ENCODE measurements at places on chromosomes 4 and X.

DNA sequence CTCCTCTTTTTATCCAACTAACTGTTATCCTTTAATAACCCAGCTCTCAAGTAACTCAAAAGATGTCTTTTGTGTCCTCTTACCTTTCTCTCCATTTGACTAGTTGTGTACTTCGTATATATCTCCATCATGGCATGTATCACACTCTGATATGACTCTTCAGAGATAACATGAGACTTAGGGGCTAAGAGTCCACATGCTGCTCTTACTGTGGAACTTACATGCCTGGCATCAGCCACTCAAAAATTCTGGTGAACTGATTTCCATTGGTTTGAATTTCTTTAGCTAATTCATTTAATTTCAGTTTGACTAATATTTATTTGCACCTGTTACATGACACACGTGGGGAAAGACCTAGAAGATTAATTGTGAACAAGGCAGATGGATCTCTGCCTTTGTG, 317.3 kb downstream of the HS3ST1 start:
- DNase-seq = no peak

DNA sequence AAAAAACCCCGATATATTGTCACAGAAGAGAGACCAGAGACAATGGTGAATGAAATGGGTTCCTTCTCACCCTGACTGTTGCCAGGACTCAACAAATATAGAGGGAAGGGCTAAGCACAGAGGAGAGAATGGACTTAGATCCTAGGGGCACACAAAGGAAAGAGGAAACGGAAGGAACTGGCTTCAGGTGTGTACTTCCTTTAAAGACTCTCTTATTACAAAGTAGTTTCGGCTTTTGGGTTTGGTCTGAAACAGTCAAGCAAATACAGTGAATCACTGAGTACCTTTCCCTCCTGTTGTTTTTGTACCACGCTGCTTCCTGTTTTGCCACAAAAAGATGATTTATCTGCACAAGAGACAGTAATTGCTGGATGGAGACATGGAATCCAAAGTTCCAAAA, 46.1 kb upstream of the S100G start:
- DNase-seq = no peak

GRCh38 chrX:100931218-100931924, 2.7 kb upstream of the XKRX start:
- no peak for DNase-seq

DNA sequence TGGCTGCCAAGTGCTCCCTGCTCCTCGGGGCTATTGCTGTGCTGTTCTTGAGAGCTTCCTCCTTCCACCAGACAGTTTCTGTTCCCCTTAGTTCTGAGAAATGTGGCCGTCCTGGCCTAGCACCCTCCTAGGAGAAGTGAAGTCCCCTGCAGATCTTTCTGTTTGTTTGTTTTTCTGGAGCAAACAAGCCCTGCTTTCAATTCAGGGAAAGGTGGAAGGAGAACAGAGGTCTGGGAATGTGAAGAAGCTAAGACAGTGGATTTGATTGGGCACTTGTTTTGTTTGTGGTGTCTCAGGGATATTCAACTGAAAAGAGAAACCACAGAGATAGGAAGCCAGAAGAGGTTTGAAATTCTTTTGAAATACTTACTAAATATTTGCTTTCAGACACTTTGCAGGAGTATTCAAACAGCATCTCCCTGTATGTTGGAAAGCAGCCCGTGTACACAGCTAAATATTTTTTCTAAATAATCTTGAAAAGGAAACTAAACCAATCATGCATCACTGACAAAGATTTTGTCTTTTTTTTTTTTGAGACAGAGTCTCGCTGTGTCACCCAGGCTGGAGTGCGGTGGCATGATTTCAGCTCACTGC, 36.5 kb upstream of the PPM1K start:
- DNase-seq = no peak

- no peak for DNase-seq
Observed at GRCh38 chrX:20463296-20464075, 196.8 kb upstream of the RPS6KA3 start.

DNA sequence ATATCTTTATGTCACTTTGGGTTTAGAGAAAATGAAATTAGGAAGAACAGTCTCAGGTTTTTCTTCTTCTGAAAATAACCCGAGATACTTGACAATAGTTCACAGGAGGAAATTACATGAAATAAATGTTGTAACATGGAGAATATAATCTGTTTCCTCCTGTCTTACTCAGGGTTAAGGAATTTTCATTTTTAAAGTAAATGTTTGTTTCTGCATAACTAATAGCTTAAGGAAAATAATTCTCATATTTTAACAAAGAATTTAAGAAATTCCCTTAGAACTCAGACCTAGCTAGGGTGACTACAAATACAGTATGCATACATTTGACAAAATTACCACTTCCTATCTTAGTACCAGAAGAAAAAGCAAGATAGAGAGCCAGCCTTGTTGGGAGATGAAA, 17.2 kb upstream of the SPRY1 start:
- no peak for DNase-seq

DNA sequence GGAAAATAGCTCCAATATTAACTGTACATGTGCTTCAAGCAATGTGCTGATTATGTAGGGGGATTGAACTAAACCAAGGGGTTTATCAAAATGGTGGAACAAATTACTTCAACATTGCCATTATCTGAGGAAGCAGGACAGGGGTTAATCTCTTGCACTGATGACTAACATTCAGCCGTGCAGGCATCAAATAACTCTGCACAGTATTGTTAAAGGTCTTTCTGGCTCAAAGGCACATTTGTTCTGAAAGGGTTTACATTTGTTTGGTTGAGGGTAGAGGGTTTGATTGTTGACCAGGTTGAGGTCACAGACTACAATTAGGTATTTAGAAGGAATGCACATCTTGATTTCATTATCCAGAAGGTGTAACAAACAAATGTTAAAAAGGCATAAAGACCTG, 32.2 kb upstream of the CCSER1 start:
- no peak for DNase-seq

GRCh38 chr4:89299153-89299791, 8.3 kb downstream of the GPRIN3 start:
- no peak for DNase-seq

- DNase-seq = no peak
Observed at GRCh38 chrX:108795240-108795639, 58.9 kb upstream of the IRS4 start.

DNA sequence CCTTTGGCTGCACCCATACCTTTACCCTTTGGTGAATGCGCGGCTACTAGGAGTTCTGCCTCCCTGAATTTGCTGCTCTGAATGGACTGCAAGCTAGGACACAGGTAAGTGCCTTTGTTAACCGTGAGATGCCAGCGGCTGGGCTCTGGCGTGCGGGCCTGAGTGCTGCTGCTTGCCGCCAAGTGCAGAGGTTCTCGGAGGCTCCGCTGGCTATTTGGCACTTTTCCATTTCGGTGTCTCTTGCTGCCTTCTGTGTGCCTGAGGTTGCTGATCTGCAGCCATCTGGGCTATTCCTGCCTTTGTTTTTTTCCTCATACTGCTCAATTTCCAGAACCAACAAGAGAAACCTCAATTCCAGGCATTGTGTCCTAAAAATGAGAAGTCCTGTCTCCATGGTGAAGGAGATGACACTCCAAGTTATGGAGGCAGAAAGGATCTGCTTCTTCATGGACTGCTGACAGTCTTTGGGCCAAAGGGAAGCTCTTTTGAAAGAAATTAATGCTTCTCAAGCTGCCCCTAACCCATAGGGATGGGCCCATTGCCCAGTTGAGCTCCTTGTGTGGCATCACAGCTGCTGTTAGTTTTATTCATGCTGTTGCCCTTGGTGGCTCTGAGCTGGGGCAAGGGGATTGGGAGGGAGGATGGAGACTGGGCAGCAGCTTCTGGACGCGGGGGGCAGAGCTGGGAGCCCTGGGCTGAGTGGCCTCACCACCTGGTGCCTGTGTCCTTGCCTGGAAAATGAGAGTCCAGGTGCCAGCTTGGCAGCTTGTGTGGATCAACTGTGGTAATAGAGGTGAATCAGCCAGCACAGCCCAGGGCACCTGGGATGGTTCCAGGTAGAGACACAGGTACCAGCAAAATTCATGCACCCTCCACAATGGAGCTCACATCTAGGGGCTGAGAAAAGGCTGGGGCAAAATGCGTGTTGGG, 3.8 kb upstream of the TBC1D14 start:
- DNase-seq = no peak

GRCh38 chr4:110512901-110513300, 36.9 kb downstream of the ENPEP start:
- DNase-seq = no peak

- no peak for DNase-seq
Observed at GRCh38 chrX:81615979-81616378, 414.1 kb downstream of the SH3BGRL start.

DNA sequence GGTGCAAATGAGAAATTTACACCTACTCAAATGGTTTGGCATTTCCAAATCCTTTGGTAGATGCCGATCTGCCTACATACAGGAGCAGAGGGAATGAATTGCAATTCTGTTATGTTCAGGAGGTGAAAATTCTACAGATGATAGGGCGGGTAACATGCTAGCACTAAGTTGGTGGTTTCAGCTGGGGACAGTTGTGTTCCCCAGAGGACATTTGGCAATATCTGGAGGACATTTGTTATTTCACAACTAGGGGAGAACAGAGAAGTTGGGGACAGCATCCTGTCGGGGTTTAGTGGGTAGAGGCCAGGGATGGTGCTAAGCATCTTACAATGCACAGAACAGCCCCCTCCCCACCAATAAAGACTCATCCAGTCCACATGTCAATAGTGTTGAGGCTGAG, 96.5 kb upstream of the PUDP start:
- DNase-seq = no peak

- no peak for DNase-seq
Observed at GRCh38 chr4:150381609-150382008, 200.3 kb upstream of the MAB21L2 start.

GRCh38 chr4:61275241-61275640, 75.1 kb downstream of the ADGRL3 start:
- DNase-seq = no peak

DNA sequence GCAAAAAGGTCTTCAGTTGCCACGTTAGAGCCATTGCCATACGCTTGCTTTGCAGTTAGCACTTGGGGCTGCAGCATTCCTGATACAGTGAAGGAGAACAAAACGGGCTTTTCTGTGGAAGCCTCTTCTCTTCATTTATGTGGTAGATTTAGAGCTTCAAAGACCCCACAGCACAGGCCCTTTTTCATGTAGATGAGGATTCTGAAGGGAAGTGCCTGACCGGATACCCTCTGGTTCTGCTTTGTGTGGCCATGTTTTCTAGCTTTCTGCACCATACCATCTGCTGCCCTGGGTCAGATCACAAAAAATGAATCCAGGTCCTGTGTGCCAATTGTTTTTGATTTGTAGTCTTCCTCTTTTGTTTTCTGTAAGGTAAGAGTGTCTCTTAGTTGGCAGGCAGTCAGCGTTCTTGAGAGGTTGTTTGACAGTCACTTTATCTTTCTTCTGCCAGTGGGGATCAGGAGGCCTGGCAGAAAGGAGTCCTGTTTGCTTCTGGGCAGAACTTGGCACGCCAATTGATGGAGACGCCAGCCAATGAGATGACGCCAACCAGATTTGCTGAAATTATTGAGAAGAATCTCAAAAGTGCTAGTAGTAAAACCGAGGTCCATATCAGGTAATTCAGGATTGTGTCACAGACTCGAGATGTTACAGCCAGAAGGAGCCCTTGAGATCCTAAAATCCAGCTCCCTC, 7.7 kb downstream of the LAP3 start:
- DNase-seq = no peak

GRCh38 chrX:49970674-49971073, 48.3 kb downstream of the CLCN5 start:
- no peak for DNase-seq

- no peak for DNase-seq
Observed at GRCh38 chrX:9316096-9316495, 148.8 kb upstream of the TBL1X start.

GRCh38 chr4:3766036-3766784, at the start of gene ADRA2C:
ADRA2C (plus strand) TSS chr4:3766385; CDS start chr4:3766607, 222 bp downstream.
- no peak for DNase-seq

GRCh38 chrX:2497961-2498780, 2.6 kb downstream of the DHRSX start:
- no peak for DNase-seq

- no peak for DNase-seq
Observed at GRCh38 chr4:114036426-114036825, 57.0 kb upstream of the ARSJ start.

DNA sequence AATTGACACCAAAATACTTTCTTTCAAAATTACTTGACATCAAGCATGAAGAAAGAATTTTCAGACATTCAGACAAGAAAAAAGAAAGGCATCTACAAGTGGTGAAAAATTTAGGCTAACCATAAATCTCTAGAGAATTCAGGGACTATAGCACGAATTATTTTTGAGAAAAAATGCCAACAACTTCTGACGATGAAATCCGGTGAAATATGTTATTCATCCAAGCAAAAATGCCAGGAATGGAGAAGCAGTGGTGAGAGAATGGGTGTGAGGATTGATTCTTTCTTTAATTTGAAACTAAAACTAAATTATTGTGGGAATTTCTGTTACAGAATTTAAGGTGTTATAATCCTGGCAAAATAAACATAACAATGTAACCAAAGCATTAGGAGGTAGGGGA, 69.4 kb upstream of the SORBS2 start:
- no peak for DNase-seq

- DNase-seq = no peak
Observed at GRCh38 chr4:2786152-2786671, 6.7 kb upstream of the SH3BP2 start.

- no peak for DNase-seq
Observed at GRCh38 chr4:37990731-37991245, 30.6 kb downstream of the PTTG2 start.

DNA sequence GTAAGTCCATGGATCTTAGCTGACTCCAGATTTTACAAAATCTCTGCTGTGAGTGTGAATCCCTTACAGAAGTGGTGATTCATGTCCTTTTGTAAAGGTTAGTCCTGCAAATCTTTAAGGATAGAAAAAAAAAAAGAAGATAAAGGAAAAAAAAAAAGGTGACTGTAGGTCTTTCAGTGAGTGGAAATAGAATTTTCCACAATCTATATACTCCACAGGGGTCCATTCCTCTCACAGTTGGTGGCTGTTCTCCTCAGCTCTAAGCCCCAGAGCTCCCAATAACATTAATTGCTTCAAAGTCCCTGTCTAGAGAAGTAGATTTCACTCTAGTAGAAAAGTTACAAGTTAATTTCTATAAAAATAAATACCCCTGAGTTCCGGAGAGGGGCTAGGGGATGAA, 189.1 kb downstream of the NDST4 start:
- DNase-seq = no peak

GRCh38 chr4:54661169-54661568, 3.4 kb downstream of the KIT start:
- DNase-seq = no peak

GRCh38 chr4:171279131-171279530, 534.1 kb upstream of the GALNTL6 start:
- no peak for DNase-seq
